NK-92 treated with Interleukin-12 subunit alpha and Interleukin-12 subunit beta, amount 100 ng/mL, for 24 hours (cell line): ENCODE measurements at places on chromosomes 1 and 21.

DNA sequence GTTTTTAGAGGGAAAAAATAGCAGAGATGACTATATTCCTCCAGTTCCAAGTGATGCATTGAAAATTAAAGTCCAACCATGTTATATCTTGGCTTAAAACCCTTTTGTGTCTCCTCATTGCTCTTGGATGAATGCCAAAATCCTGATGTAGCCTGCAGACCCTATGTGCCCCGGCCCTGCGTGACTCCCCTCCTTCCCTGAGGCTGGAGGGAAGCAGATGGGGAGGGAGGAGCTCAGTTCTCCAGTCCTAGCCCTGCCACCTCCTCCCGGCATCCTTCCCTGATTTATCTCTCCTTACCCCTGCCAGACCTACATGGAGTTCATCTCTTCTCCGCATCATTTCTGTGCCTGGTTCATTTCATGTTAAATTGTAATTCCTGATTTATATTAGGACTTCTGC is 397.4 kb downstream of the PTPRU start:
- no peak for DNase-seq

DNA sequence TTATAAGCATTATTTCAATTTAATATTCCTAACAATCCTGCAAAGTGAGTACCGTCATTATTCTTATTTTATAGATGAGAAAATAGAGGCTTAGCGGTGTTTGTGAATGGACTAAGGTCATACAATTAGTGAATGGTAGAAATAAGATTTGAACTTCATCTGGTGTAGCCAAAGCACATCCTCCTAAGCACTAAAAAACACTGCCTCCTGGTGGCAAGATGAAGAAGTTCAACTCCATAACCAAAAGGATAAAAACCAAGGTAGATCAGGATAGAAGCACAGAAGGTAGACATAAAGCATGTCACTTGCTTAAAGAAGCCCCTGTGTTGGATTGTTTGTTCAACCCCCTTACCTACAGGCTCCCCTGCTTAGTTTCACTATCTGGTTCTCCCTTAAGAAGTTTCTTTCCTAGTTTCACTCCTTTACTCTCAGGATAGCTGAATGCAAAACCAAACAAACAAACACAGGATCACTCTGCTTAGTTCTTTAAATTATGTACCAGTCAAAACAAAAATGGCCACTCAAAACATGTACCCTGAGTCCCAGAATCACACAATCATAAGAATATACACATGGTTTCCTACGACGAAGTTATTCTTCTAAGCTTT is 12.7 kb upstream of the AIM2 start:
- DNase-seq, result no peak

- no peak for DNase-seq
Observed at GRCh38 chr1:151916726-151917370, 7.5 kb upstream of the THEM4 start.

GRCh38 chr1:109474697-109475096 is 8.4 kb downstream of the SYPL2 start:
- DNase-seq, result no peak

GRCh38 chr1:203488539-203488938 is 5.4 kb upstream of the OPTC start:
- no peak for DNase-seq
